ENCODE measurements at places on chromosomes 2 and 18.
A peak's percentile ranks its signal among the peaks of the same experiment; 100 is the strongest.

DNA sequence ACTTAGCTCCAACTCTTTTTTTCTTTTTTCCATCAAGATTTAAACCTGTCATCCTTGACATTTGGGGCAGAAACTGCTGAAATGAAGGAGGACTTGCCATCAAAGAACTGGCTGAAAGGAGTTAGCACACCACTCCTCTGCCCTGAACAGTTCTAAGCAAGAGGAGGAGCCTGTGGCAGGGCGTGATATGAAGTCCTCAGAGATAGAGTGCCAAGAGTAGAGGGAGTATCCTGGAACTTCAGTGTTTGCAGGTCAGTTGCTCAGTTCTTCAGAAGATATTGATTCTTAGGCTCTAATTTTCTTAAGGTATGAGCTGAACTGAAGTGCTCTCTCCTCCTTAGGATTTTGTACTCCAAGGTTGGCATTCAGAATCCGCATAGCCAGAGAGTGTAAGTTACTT lies 15.2 kb downstream of the NABP1 start:
- DNase-seq, result no peak

- no peak for DNase-seq
These were observed 3.6 kb upstream of the DOK6 start for GRCh38 chr18:69397096-69397495.

DNA sequence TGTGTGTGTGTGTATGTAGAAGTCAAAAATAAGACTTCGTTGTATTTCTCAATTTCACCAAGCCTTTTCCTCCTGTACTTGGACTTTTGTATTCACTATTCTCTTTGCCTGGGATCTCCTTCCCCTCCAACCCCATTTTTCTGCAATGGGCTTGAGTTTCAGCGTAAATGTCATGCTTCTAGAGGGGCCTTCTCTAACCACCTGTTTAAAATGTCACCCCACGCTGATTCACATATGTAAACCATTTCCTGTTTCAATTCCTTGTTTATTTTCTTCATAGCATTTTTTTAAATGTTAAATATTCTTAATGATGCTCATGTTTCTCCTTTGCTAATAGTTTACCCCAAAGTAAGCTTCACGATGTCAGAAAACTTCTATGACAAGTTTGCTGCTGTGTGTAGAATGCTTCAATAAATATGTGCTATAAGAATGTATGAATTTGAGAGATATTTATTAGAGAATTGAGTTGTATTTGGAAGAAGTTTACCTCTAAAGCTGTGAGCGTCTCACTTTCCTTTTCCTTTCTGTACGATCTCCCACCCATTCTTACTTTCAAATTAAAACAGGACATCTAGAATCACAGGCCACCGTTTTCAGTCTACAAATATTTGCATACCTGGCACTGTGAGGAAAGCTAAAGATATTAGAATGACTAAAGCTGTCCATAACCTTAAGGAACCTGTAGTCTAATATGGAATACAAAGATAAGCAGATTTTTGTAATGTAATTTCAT lies 762.4 kb downstream of the LRRTM4 start:
- DNase-seq, result no peak

DNA sequence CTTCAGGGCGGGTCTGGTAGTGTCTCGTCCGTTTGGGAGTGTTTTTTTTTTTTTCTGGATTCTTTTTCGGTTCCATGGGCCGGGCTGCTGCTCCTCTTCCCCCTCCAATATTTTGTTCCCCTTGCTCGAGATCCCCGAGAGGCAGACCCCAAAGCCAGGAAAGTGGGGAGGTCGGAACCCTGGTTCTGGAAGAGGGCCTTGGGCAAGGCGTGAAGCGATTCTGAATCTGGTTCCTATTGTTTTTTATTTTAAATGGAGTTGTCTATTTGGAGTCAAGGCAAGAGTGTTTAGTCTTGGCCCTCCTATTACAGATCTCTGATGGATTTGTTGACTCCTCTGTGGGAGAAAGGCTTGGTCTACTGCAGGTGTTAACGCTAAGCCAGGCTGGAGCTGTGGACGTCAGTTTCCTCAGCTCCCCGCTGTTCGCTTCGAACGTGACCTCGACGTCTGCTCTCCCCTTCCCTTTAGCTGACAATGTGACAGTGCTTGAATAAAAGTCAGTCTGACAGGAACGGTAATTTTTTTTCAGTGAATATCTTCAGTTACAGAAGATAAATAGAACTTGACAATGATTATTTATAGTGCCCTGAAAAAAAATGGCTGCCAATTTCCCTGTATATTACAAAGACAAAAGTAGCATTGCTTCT lies 683 bp upstream of the DNAJC27 start:
- no peak for DNase-seq

DNA sequence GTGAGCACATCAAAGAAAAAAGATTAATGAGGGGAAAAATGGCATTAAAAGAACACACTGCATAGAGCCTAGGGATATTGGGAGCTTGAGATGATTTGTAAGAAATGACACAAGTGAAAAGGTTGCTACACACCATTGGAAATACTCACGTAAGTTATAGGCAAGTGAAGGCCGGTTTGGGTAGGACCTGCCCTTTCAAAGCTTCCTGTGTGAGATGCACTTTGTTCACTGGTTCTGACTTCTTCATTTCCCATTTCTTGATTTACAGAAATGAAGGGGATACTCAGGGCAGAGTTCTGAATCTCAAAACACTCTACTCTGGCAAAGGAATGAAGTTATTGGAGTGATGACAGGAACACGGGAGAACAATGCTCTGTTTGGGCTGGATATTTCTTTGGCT lies at the start of gene IL18RAP:
IL18RAP (plus strand) TSS at position 251 of the 400 bp plus-strand sequence; CDS start at position 369, 118 bp downstream.
- DNase-seq, result no peak

DNA sequence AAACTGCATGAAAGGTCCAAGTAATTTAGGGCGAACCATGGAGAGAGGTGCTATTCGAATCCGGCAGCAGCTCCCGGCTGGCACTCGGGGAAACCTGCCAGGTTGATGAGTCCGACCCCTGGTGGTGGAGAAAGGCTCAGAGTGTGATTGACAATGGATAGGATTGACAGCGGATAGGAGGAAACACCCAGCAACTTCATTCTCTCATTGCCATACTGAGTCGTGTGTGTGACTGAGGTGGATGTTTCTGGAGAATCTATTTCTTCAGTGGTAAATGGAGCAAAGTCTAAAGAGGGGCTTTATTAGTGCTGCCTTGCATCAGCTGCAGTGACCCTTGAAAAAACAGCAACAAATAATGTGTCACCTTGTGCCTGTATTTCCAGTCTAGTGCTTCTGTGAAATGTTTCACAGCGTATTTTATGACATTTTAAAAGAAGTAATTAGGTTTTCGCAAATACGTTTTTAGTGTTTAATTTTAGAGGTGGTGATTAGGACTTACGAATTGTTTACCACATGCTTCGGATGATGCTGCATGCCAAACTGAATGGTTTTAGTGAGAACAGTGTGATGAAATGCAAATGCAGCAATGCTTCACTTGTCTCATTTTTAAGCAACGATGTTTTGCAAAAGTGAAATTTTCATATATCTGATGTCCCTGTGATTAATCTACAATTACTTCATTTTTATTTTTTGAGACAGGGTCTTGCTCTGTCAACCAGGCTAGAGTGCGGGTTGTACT lies 102.0 kb downstream of the DCDC2C start:
- DNase-seq, result no peak

DNA sequence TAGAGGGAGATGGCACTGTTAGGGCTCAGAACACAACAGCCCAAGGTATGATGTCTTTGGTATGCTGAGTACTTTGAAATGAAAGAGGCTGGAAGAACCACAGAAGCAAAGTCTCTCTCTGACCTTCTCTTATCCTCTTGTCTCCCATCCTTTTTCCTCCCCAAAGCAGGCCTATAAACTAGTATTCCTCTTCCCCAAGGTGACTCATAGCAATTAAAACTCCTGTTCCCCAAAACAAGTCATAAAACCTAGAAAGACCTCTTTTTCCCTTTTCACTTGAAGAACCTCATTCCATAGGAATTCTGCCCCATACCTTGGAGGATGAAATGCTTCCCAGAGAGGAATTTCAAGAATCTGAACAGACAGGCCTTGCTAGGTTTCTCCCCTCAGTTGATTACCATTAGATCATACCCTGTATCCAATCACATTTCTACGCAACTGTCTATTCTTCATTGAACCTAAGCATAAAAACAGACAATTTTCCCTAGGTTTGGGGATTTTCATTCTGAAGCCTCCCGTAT lies 25.7 kb downstream of the MDH1 start:
- no peak for DNase-seq

DNA sequence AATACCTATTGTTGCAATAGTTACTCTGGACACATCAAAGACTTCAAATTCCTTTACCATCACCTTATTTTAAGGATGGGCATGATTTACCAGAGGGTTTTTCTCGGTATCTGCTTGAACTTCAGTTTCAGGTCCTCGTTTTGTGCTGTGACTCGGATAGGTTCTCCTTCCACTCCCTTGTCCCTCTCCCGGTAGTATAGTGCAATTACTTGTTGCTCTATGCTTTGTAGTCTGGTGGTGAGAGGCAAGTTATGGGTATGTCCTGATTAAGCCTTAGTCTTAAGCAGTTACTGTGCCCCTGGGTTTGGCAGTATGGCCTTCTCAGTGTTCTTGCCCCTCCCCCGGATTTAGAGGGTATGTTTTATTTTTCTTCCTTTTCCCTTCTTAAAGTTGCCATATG lies 96.6 kb downstream of the RHBDD1 start:
- DNase-seq, result no peak

DNA sequence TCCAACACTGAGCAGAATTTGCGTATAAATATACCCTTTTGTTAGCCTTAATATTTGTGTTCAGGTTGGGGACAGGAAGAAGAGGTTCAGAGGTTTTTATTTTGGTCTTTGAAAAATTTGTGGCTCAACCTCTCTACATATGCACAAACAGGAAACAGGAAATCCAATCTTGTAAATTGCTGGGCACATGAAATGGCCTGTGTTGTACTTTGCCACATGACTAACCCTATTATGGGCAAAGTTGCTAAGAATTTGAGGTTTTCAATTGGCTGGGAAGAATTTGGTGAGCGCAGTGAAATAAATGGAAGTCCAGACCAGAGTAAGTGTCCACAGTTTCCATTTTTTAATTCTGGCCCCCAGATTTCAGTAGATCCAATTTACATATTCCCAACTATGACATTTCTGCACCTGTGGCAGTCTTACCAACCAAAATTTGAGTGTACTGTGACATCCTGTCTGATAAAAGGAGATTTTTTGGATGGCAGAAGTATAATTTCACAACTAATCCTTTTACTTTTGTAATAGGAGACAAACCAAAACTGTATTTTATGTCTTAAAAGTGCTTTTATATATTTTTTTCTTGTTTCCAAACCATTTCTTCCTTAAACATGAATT lies 63.6 kb downstream of the COX7A2L start:
- DNase-seq, result no peak

- no peak for DNase-seq
These were observed 229.4 kb downstream of the THSD7B start for GRCh38 chr2:136994793-136995192.

- no peak for DNase-seq
These were observed 374.1 kb downstream of the LPIN1 start for GRCh38 chr2:12120281-12121150.

GRCh38 chr2:194126418-194126817 lies 1530.6 kb upstream of the SLC39A10 start:
- DNase-seq, result no peak

DNA sequence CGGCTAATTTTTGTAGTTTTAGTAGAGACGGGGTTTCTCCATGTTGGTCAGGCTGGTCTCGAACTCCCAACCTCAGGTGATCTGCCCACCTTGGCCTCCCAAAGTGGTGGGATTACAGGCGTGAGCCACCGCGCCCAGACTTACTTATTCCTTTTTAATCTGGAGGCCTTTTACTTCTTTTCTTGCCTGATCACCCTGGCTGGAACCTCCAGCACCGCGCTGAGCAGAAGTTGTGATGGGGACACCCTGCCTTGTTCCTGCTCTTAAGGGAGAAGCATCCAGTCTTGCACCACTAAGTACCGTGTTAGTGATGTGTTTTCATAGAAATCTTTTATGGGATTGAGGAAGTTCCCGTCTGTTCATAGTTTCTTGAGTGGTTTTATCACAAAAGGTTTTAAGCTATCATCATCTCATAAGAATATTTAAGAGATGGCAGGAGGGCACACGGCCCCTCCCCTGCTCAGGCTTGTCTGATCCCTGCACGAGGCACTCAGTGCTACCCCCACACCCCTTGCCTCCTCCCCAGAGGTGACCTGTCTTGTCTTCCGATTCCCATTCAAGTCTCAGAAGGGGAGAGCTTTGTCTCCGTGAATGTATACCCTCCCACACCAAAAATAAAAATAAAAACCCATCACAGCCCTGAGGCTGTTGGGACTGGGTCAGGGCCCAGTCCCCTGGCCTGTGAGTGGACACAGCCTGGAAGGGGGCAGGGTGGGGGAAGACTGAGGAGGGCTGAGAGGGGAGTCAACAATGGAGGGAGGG lies 65.3 kb upstream of the SMAD7 start:
- DNase-seq, result no peak

GRCh38 chr2:43329637-43330036 lies 103.2 kb upstream of the ZFP36L2 start:
- no peak for DNase-seq

DNA sequence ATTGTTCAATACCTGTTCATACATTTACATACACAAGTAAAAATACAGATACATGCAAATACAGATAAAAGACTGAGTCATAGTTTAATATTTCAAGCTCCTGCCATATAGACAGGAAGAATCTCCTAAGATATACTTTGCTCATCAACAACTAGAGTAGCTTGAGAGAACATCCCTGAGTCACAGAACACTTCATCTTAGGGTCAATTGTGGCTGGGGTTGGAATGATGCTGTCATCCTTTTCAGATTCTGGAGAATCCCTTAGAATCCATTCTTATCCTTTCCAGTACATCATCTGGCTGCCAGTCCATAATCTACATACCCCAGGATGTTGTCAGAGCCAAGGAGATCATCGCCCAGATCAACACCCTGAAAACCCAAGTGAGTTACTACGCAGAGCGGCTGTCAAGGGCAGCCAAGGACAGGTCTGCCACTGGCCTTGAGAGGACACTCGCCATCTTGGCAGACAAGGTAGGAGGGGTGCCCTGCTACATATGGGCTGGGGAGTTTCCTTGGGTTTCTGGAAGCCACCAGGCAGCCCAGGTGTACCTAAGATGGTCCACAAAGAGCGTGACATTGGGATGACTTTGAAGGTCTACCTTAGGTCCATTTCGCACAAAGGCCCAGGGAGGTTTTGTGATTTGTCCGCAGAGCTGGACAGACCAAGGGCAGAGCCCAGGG lies 55.7 kb downstream of the COA5 start:
- no peak for DNase-seq

- DNase-seq, result no peak
These were observed 51.1 kb downstream of the R3HDM1 start for GRCh38 chr2:135582383-135582782.

DNA sequence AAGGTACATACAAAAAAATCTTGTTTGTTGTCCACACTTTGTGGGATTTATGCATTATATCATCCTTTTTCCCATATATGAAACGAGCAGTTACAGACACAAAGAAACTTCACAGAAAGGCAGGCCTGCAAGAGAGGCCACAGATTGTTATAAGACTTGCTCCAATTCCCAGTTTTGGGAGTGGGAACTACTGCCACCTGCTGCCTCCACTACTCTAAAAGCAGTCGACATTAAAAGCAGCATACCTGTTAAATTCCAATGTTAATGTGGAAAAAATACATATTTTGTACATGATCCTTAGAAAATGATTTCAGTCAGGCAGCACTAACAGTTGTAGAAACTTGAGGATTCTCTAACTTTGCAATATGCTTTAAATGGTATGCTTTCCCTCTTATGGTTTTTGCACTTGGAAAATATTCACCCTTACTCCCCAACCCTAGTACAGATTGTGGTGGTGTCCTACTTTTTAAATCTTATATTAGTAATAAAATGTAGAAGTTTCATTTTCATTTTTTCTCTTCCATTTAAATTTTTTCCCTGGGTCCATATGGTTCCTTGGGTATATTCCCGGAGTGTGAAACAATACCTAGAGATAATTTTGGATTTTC lies 37.9 kb downstream of the SLC38A11 start:
- peak; percentile 47 for DNase-seq
